Esophagus muscularis mucosa (tissue), 4 donors: ENCODE measurements at places on chromosomes 16 and 17.
A peak's percentile ranks its signal among the peaks of the same experiment; 100 is the strongest.

- H3K4me3 ChIP-seq = no peak overlapping the region
- H3K27me3 ChIP-seq = no peaks in the 10 kb centered on the region
- H3K27ac ChIP-seq = peak overlapping the region; percentile 91
- peaks cover 97% of the 10 kb centered on the region for H3K4me1 ChIP-seq
- H3K36me3 ChIP-seq = no peaks in the 10 kb centered on the region
Measured at GRCh38 chr16:17381784-17382183, 89.0 kb downstream of the XYLT1 start.

DNA sequence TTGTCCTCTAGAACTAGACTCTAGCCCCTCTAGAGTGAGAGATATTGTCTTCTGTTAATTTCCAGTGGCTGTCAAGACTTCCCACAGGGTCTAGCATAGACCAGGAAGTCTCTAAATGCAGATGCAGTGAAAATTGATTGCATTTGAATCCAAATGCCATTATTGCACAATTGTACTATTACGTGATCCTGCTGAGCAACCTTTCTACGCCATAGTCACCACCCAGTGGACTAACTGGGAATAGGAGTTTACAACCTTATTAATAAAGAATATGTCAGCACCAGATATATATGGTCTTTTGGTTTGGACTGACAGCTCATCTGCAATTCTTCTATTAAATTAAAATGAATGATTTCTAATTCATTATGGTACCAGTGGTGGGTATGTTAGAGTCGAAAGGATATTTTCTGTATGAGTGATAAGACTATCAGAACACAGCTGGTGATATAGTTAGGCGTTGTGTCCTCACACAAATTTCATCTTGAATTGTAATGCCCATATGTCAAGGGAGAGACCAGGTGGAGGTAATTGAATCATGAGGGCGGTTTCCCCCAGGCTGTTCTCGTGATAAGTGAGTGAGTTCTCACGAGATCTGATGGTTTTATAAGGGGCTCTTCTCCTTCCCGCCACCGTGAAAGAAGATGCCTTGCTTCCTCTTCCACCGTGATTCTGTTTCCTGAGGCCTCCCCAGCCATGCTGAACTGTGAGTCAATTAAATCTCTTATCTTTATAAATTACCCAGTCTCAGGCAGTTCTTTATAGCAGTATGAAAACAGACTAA, 138.9 kb upstream of the CA10 start:
- no peaks in the 10 kb centered on the region for H3K27me3 ChIP-seq
- no peak overlapping the region for H3K27ac ChIP-seq
- no peak for DNase-seq
- no peaks in the 10 kb centered on the region for H3K36me3 ChIP-seq

DNA sequence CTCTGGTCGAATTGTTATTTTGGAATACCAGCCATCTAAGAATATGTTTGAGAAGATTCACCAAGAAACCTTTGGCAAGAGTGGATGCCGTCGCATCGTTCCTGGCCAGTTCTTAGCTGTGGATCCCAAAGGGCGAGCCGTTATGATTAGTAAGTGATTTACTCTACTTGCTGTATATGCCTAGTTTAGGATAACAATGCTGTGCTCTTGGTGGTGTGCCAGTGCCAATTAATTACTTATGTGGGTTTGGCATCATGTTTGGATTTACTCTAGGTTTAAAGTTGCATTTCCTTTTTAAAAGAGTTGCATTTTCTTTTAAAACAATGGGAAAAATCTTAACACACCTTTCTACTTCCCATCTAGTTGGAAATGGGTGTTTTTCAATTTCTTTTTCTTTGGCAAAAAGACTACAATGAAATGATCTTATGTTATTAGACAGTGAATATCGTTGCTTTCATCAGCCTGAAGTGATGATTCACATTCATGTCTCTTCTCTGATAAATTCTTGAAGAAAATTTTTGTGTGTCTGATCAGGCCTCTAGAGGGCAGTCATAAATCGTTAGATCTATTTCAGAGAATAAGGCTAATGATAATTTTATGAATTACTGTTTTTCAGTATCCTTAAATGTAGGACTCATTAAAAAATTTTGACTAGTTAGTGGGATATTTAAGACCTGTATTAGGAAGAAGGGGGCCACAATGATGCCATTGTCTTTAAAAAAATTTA, 5.6 kb downstream of the SF3B3 start:
- no peak for DNase-seq
- no peak overlapping the region for H3K27ac ChIP-seq
- peaks cover 48% of the 10 kb centered on the region for H3K4me1 ChIP-seq

DNA sequence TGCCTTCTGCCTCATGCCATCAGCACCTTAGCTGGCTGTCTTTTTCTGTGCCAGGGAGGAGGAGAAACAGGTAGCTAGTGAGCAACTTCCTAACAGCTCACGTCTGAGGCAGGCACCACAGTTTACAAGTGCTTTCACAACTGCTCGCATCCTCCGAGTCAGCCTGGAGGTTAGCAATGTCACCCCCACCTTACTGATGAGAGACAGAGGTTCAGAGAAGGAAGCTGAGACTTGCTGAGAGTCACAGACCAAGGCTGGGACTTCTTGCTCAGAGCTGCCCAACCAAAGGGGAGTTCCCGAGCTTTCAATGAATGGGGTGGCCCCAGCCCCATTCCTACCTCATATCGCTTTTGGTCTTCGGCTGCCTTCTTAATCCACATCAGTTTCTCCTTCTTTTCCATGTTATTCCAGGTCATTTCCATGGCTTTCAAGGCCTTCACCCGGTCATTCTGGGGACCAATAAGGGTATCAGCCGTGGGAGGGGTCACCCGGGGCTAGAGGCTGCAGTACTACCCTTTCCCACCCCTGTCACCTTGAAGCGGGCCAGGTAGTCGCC, 9.6 kb downstream of the UBTF start:
- H3K4me3 ChIP-seq = no peak overlapping the region
- peak overlapping the region; percentile 82 for H3K27ac ChIP-seq
- H3K4me1 ChIP-seq = peaks cover 28% of the 10 kb centered on the region
- DNase-seq = no peak
- peaks cover 80% of the 10 kb centered on the region for H3K36me3 ChIP-seq

DNA sequence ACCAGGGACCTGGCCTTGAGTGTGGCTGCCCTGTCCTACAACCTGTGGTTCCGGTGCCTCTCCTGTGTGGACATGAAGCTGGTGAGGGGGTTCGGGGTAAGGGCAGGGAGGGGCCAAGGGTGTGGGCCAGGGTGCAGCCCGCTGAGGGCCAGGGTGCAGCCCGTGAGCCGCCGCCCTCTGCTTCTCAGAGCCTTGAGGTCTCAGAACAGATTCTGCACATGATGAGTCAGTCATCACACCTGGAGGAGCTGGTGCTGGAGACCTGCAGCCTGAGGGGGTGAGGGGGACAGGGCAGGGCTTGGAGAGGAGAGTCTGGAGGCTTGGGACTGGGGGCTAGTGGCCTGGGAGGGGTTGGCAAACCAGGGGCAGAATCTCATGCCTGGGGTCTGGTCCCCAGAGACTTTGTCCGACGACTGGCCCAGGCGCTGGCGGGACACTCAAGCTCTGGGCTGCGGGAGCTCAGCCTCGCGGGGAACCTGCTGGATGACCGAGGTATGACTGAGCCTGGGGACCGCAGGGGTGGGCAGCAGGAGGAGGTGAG, 2.2 kb downstream of the CARMIL2 start:
- no peaks in the 10 kb centered on the region for H3K36me3 ChIP-seq
- H3K4me1 ChIP-seq = peaks cover 41% of the 10 kb centered on the region
- peaks cover 4% of the 10 kb centered on the region for H3K27me3 ChIP-seq
- H3K4me3 ChIP-seq = no peak overlapping the region
- DNase-seq = no peak
- H3K27ac ChIP-seq = no peak overlapping the region

- H3K27ac ChIP-seq = no peak overlapping the region
- no peak for DNase-seq
- H3K27me3 ChIP-seq = no peaks in the 10 kb centered on the region
- peaks cover 11% of the 10 kb centered on the region for H3K4me1 ChIP-seq
Measured at GRCh38 chr17:9924735-9925191, 19.7 kb upstream of the RCVRN start.

GRCh38 chr17:39553341-39553945, 54.3 kb downstream of the NEUROD2 start:
- no peak for DNase-seq
- no peaks in the 10 kb centered on the region for H3K27me3 ChIP-seq
- no peak overlapping the region for H3K27ac ChIP-seq
- peaks cover 9% of the 10 kb centered on the region for H3K4me1 ChIP-seq
- no peak overlapping the region for H3K4me3 ChIP-seq

DNA sequence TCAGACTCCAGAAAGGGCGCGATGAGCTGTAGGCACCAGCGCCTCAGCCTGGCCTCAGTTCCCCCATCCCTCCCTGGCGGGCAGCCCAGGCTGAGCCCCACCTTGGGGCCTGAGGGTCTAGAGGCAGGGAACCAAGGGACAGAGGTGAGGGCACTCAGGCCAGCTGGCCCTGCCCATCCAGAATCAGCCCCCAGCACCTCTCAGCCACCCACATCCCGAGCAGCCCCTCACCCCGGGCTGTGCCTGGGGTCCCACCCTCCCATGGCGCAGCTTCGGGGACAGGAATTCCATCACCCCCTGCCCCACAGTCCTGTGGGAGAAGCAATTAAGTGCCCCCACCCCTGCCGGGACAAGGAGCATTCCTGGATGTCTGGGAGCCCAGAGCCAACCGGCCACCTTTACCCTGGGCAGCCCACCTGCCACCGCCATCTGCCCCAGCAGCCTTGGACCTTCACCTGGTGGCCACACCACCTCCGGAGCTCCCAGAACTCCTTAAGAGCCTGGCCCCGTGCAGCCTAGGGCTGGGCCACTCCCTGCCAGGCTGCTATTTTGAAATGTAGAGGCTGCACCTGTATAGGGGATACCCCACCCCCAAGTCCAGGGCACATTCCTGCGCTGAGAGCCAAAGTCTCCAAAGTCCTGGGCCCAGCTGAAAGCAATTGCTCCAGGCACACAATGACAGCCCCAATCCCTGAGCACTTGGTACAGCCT, 33.7 kb upstream of the PVALEF start:
- DNase-seq = no peak
- no peaks in the 10 kb centered on the region for H3K27me3 ChIP-seq
- peak overlapping the region; percentile 45 for H3K27ac ChIP-seq
- H3K36me3 ChIP-seq = no peaks in the 10 kb centered on the region
- peaks cover 3% of the 10 kb centered on the region for H3K4me1 ChIP-seq
- H3K4me3 ChIP-seq = peak overlapping the region; percentile 20

- peaks cover 4% of the 10 kb centered on the region for H3K36me3 ChIP-seq
- H3K4me1 ChIP-seq = peaks cover 12% of the 10 kb centered on the region
- DNase-seq = no peak
- H3K27ac ChIP-seq = peak overlapping the region; percentile 80
- H3K27me3 ChIP-seq = no peaks in the 10 kb centered on the region
Measured at GRCh38 chr17:43211123-43211479, 574 bp upstream of the TMEM106A start.

GRCh38 chr16:27920391-27920891, 143.1 kb downstream of the GSG1L start:
- no peak overlapping the region for H3K4me3 ChIP-seq
- no peak overlapping the region for H3K27ac ChIP-seq
- no peaks in the 10 kb centered on the region for H3K27me3 ChIP-seq
- DNase-seq = no peak
- no peaks in the 10 kb centered on the region for H3K36me3 ChIP-seq

GRCh38 chr17:75601057-75601987, 13.7 kb downstream of the MYO15B start:
- no peak for DNase-seq
- H3K27ac ChIP-seq = no peak overlapping the region
- H3K27me3 ChIP-seq = no peaks in the 10 kb centered on the region

DNA sequence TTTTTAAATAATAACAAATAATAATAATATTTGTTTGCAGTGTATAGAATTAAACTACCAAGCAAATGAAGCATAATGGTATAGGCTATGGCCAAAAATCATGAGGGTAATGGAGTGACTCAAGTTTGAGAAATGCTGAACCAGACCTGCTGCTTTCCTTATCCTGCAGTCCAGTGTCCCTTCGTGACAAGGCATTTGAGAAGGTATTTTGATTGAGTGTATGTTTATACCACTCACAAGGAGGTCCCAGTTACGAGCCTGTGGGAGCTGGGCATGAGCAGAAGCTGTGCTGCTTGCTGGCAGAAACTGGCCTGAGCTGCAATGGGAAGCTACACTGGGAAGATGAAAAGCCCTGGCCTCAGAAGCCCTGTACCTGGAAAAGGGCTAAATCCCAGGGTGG, 50.3 kb downstream of the GNAO1 start:
- H3K36me3 ChIP-seq = no peaks in the 10 kb centered on the region
- no peak overlapping the region for H3K4me3 ChIP-seq
- DNase-seq = no peak
- H3K4me1 ChIP-seq = peaks cover 4% of the 10 kb centered on the region

DNA sequence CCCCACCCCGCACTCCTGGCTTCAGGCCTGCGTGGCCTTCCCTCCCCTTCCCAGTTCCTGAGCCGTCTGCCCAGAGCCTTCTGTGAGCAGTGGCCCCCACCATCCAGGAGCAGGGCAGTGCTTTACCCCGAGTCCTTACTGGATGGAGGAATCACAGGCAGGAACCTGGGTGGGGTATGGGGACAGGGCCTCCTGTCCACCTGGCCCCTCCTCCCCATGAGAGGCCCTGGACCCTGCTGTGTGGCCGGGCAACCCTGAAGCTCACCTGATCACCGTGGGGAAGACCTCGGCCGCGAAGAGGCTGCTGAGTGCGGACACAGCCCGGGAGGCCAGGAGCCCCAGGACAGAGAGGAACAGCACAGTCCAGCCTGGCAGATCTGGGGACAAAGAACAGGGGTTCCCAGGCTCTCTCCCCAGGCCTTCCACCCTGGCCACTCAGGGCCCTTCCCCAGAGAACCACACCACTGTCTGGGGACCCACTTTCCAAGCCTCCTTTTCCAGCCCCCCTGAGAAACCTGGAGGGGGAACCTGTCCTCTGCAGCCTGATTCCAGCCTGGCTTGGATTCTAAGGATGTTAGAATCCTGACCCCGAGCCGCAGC, 3.2 kb downstream of the SLC22A31 start:
- H3K27ac ChIP-seq = no peak overlapping the region
- H3K4me3 ChIP-seq = no peak overlapping the region
- H3K27me3 ChIP-seq = peaks cover 55% of the 10 kb centered on the region
- DNase-seq = no peak

DNA sequence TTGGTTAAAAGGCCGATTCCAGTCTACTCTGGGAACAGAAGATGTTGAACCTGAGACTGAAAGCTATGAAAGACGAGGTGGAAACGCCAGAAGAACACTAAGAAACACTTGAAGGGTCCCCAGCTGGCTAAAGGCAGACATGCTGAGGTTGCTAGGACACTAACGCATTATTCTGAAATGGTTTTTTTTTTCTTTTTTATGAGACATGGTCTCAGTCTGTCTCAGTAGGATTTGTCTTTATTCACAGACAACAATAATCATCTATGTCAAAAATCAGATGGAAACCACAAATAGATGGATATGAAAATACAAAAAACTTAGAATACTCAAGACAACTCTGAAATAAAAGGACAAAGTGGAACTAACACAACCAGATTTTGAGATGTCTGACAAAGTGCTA, 35.0 kb upstream of the RASD1 start:
- no peaks in the 10 kb centered on the region for H3K27me3 ChIP-seq
- no peaks in the 10 kb centered on the region for H3K36me3 ChIP-seq
- no peak for DNase-seq
- no peak overlapping the region for H3K4me3 ChIP-seq
- no peak overlapping the region for H3K27ac ChIP-seq

GRCh38 chr17:20266806-20267458, 200.4 kb downstream of the LGALS9B start:
- H3K27ac ChIP-seq = no peak overlapping the region
- H3K27me3 ChIP-seq = no peaks in the 10 kb centered on the region
- no peak for DNase-seq
- H3K4me1 ChIP-seq = no peaks in the 10 kb centered on the region
- no peaks in the 10 kb centered on the region for H3K36me3 ChIP-seq
